ENCODE measurements at places on chromosomes 6 and 20. TPM values are rescaled to one million over a fixed set of nuclear protein-coding genes. Genes with fewer than 3 reads are reported as not detected.
A peak's percentile ranks its signal among the peaks of the same experiment; 100 is the strongest.

The PRDM13 gene
- total RNA-seq, result not detected

The KIAA0408 gene
- total RNA-seq, result 9.7 TPM

The PPP1R16B gene
- total RNA-seq, result 1.6 TPM

The APOBEC2 gene
- total RNA-seq, result not detected

- H3K27me3 ChIP-seq, result peaks cover 59% of the 10 kb centered on the region
- peaks cover 13% of the 10 kb centered on the region for H3K4me1 ChIP-seq
- no peak overlapping the region for H3K27ac ChIP-seq
- H3K36me3 ChIP-seq, result no peaks in the 10 kb centered on the region
- no peak overlapping the region for H3K4me3 ChIP-seq
Observed at GRCh38 chr6:68632734-68633133, 2.3 kb upstream of the ADGRB3 start.

DNA sequence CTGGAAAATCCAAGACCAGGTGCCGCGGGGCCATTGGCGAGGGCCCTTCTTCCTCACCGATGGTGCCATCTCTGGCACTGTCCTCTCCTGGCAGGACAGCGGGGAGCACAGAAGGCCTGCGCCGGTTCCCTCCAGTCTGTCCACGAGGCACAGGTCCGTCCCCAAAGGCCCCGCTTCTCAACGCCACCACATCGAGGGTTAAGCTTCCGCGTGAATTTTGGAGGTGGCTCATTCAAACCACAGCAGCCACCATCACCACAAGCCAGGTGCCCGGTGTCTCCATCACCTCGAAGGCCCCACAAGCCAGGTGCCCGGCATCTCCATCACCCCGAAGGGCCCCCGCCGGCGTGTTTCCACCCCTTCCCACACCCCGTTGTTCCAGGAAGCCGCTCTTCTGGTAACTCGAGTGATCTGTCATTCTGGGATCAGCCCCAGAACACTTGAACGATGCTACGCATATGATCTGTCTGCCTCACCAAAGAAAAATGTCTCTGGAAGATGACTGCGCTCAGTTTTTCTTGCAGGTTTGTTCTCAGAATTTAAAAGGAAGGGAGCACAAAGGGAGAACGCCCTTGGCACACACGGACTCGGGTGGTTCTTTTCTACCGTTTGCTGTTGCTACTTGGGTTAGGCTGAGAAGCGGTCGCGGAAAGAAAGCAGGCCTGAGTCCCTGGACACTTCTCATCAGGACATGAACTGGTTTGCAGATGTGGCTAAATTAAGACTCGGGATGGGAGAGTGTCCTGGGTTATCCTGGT, 9.9 kb upstream of the KIF25 start:
- H3K4me1 ChIP-seq, result no peaks in the 10 kb centered on the region
- no peak for DNase-seq
- no peaks in the 10 kb centered on the region for H3K36me3 ChIP-seq
- no peak overlapping the region for H3K27ac ChIP-seq
- no peak overlapping the region for H3K4me3 ChIP-seq

DNA sequence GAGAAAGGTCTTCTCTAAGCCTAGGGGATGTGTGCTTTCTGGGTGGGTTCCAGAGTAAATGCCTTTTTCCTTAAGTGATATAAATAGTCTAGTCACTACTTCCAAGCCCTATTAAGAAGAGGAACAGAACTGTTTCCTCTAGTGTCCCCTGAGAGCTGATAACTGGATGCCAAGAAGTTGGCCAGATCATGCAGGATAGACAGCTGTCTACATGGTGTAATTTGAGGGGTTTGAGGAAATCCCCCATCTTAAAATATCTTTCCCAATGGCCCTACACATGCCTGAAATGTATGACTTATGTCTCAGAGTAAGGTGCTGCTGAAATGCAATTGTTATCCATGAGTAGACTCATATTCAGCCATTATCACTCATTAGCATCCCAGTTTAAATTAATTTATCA, 20.2 kb upstream of the PIM1 start:
- no peak overlapping the region for H3K4me3 ChIP-seq
- no peaks in the 10 kb centered on the region for H3K4me1 ChIP-seq

DNA sequence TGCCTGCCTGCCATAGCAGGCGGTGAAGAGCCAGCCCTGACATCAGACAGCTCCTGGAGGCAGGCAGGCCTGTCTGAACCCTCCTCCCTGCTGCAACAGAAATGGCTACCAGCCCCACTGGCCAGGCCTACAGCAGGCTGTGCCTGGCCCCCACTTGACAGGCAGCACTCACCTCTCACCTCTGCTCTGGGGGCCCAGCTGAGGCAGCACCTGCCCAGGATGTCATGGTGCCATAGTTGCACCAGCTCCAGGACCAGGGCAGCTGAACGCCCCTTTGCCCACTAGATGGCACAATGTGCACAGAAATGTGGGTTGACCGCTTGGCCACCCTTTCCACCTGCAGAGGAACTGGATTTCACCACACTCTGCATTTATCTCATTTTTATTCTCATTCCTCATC, 30.6 kb downstream of the MRPL14 start:
- no peaks in the 10 kb centered on the region for H3K4me1 ChIP-seq
- DNase-seq, result peak; percentile 76
- H3K4me3 ChIP-seq, result no peak overlapping the region
- H3K27me3 ChIP-seq, result no peaks in the 10 kb centered on the region

GRCh38 chr20:50774515-50774914, 20.3 kb upstream of the BCAS4 start:
- no peaks in the 10 kb centered on the region for H3K27me3 ChIP-seq
- no peak overlapping the region for H3K4me3 ChIP-seq
- peaks cover 5% of the 10 kb centered on the region for H3K4me1 ChIP-seq

GRCh38 chr6:100592929-100593328, 128.2 kb upstream of the SIM1 start:
- H3K27ac ChIP-seq, result no peak overlapping the region
- H3K4me1 ChIP-seq, result no peaks in the 10 kb centered on the region
- no peak for DNase-seq
- H3K27me3 ChIP-seq, result no peaks in the 10 kb centered on the region
- H3K4me3 ChIP-seq, result no peak overlapping the region

Data from neural progenitor cell (in vitro differentiated cells).